ENCODE measurements at places on chromosomes 2 and 18.

DNA sequence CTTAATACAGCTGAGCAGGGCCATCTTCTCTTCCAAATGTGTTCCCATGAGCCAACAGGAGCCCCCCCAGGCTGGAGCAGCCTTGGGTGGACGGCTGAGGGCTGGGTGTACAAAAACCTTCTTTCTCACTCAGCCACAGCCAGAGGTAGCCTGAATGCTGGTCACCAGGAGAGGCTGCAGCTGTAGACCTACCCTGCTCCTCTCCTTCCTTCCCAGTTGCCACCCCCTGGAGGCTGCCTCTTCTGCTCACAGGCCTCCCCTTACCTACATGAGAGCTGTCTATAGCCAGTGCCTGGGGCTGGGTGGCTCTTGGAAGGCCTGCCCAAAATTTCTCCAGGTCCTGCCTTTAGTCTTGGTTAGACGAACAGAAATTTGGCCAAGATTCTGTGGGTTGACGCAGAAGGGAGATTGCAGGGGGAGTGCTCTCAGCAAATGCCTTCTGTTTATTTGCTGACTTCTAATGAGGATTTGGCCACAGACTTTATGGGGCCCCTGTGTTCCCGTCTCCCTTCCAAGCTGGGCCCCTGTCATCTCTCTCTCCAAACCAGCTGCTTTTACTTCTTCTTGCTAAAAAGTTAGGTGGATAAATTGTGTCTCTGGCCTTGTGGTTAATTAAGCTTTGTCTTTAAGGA is 18.3 kb downstream of the CELF4 start:
- DNase-seq = no peak

GRCh38 chr2:240605867-240606743 is 19.2 kb upstream of the GPR35 start:
- no peak for DNase-seq

- DNase-seq = no peak
These were observed 31.7 kb downstream of the HRH4 start for GRCh38 chr18:24491927-24492834.

DNA sequence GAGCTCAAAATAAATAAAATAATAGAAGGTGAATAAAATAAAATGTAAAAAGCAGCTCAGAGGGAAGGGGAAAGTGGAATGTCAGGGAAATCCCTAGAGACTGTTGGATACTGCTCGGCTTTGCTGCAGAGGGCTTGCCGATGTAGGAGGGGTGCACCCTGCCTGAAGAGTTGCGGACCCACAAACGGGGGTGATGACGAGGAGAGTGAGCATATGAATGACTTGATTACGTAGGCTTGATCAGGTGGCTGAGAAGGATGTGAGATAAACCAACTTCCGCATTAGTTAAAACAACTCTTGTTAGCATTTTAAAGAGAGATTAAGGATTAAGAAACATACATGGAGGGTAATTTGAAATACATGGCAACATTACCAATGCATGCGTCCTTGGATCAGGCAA is 21.0 kb upstream of the TMEM237 start:
- no peak for DNase-seq

GRCh38 chr2:162890690-162891311 is 52.2 kb upstream of the KCNH7 start:
- DNase-seq = peak; percentile 43

GRCh38 chr2:113966171-113966570 is 76.3 kb downstream of the ACTR3 start:
- DNase-seq = no peak
